ENCODE measurements at places on chromosomes 3 and 15.

- DNase-seq = no peak
Measured at GRCh38 chr3:13543253-13543652, 5.7 kb upstream of the FBLN2 start.

- no peak for DNase-seq
Measured at GRCh38 chr15:70055601-70056051, 42.1 kb downstream of the TLE3 start.

DNA sequence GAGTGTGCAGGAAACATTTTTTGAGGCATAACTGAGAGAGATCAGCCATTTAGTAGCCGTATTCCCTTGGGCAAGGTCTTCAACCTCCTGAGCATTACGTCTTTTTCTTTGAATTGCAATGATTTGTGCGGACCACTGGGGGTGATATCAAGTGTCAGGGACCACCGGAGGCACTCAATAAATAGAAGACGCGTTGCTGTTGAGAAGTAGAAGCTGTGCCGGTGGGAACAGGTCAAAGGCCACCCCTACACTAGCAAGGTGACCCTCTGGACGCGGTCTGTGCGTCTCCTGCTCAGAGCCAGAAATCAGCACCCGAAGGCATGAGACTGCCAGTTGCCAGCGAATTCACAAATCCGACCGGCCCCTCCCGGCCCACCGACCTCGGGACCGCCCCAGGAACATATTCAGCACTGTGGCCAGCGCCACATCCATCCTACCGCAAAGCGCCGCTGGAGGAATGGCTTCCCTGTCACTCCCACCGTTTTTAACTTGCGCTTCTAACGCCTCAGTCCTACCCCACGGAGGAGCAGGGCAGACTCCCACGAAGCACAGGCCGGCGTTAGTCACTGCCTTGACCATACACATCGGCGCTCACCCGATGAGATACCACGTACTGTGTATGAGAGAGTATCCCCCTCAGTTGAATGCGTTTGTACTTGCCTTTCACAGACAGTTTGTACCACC, 1.4 kb upstream of the GHSR start:
- peak; percentile 49 for DNase-seq

GRCh38 chr3:140568842-140569520, 108.9 kb upstream of the TRIM42 start:
- DNase-seq = no peak

GRCh38 chr15:46461416-46461815, 826.6 kb downstream of the SQOR start:
- no peak for DNase-seq

- peak; percentile 63 for DNase-seq
Measured at GRCh38 chr3:187744169-187745151, 808 bp downstream of the BCL6 start.

- DNase-seq = no peak
Measured at GRCh38 chr3:47520756-47521155, 7.2 kb upstream of the ELP6 start.

- DNase-seq = no peak
Measured at GRCh38 chr3:168220556-168220955, 124.8 kb upstream of the GOLIM4 start.

- DNase-seq = no peak
Measured at GRCh38 chr15:40477642-40478327, 7.0 kb downstream of the CHST14 start.

- no peak for DNase-seq
Measured at GRCh38 chr15:70539409-70539808, 223.9 kb downstream of the UACA start.

DNA sequence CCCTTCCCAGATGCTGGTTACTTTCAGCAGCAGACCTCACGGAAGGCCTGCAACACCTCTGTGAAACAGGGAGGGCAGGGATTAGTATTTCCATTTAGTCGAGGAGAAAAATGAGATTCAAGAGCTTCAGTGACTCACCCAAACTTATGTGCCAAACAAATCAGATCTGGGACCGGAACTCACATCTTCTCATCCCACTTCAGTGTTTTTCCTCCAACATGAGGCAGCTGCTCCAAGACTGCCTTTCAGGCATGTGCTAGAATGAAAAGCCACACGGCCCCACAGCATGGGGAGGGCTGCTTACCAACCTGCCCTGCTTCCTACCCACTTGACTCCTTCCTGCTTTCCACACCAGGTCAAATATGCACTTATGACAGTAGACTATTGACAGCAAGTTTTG, 129.4 kb upstream of the SLC24A5 start:
- no peak for DNase-seq

GRCh38 chr3:128294999-128295468, 141.8 kb downstream of the EEFSEC start:
- DNase-seq = no peak

- DNase-seq = peak; percentile 14
Measured at GRCh38 chr3:131714585-131715220, 211.9 kb upstream of the MRPL3 start.

DNA sequence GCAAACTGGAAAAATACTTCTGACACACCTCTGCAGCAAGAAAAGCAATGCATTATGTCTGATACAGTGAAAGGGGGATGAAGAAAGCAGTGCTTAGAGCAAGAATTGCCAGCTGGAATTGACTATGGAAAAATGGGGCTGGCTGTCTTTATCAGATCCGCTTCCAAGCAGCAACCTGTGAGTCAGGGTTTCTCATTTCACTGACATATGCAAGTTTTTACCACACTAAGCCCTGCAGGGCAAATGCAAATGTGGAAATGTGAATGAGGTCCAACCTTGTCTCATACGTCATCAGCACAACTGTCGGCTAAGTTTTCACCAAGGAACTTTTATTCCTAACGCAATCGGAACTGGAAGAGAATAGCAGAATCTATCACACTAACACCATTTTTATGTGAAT, 172.5 kb upstream of the GADL1 start:
- DNase-seq = no peak

DNA sequence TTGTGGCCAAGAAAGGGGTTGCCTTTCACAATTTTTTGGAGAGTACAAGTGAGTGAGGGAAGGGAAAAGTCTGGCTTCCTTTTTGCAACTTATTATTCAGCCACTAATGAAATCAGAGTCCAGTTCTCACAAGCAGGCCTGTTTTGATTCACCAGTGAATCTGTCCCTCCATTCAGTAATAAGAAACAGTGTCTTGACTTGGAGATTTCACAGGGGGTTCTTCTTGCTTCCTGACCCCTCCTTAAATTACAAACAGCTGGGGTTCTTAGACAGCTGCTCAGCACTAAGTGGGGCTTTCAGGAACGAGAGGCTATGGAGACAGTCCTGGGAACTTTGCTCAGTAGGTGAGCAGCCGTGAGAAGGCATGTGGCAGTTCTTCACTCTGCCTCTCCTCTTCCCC, 24.5 kb downstream of the SEMA3G start:
- no peak for DNase-seq

- no peak for DNase-seq
Measured at GRCh38 chr3:12224181-12225147, 64.4 kb upstream of the PPARG start.

- DNase-seq = no peak
Measured at GRCh38 chr3:150278843-150279381, 129.2 kb upstream of the TSC22D2 start.

DNA sequence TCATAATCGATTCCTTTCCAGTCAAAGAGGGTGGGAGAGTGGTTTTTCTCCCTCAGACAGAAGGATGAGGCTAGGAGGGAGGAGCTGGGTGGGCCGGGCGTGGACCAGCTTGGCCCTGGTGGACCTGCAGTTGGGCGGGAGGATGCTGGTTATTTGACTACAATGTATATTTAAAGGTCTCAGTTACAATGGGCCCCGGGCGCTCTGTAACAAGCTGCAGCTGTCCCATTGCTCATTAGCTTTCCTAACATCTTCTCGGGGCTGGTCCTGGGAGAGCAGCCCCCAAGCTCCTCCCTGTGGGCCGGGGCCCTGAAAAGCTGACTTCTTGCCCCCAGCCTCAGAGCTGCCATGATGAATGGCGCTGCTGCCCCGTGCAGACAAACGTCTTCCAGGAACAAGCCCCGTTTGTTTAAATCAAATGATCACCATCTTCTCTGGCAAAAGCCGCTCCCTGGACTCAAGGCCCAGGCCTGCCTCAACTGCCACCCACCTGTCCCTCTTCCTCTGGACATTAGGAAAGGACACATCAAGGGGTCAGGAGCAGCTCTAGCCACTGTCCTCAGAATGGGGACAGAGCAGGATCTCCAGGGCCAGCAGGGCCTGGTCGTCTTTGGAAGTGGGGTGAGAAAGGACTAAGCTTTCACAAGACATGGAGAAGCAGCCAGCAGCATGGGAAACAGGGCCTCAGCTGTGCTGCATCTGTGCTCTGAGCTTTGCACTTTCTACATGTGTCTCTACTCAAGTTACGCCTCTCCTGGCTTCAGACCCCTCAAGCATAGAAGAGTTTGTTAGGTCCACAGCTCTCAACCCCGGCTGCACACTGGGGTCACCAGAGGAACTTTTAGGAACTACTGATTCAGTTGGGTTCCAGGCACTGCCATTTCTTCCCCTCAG, 38.6 kb downstream of the MAGEF1 start:
- no peak for DNase-seq

DNA sequence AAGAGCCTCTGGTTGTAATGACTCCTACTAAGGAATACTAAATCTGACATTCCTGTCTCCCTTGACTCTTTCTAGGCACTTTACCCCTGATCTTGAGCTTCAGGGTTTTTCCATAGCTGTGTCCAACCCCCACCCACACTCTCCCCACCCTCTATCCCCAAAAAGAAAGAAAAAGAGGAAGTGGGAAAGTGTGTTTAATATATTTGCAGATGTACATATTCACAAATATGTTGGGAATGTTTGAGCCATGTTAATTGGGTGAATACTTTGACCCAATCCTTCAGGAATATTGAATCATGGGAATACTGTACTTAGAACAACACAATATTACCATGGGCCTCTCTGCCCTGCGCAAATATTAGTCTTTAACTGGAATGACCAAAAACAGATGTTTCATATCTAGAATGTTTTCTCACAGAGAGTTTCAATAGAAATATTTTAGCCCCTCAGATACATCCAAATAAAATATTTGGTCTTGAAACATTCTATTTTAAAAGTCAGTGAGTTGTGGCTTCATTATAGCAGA, 19.8 kb upstream of the PFN2 start:
- no peak for DNase-seq

- no peak for DNase-seq
Measured at GRCh38 chr3:30399394-30400181, 206.8 kb upstream of the TGFBR2 start.

DNA sequence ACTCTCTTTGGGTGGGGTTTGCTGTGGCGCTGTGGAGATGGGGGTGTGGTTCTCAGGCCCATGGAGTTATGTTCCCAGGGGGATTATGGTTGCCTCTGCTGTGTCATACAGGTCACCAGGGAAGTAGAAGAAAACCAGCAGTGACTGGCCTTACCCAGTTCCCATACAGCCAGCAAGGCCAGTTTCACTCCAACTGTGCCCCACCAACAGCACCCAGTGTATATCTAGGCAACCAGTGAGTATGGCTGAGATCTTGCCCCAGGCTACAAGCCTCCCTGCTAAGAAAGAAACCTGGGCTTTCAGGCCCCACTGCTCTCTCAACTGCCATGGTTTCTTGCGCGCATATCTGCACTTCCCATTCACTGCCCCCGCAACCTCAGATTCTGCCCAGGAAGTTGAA, 31.4 kb upstream of the RARB start:
- DNase-seq = no peak

GRCh38 chr3:149738876-149739275, 13.4 kb downstream of the COMMD2 start:
- DNase-seq = no peak

- DNase-seq = no peak
Measured at GRCh38 chr15:84908564-84908963, 24.1 kb downstream of the SLC28A1 start.

- peak; percentile 78 for DNase-seq
Measured at GRCh38 chr3:15055019-15055557, 10.0 kb downstream of the MRPS25 start.

- no peak for DNase-seq
Measured at GRCh38 chr15:42674472-42674871, 62.5 kb downstream of the CDAN1 start.

- DNase-seq = no peak
Measured at GRCh38 chr15:92167451-92167850, 226.2 kb upstream of the ST8SIA2 start.

- no peak for DNase-seq
Measured at GRCh38 chr3:62098646-62099365, 274.5 kb downstream of the FEZF2 start.

DNA sequence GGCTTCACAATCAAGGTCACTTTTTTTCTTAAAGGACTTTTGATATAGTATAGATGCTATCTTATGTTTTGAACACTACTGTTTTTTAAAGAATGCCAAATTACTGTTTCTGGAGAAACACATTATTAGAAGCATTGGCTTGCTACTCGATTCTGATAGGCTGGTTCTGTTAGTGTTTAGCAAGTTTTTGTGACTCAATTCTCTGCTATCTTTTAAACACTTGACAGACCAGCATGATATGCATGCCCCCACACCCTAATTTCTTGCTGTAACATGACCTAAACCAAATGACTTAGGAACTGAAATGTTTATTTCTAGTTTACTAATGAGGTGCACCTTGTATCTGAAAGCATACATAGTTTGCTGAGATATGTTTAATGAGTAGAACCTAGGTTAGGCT, 5.5 kb upstream of the IL20RB start:
- DNase-seq = no peak

DNA sequence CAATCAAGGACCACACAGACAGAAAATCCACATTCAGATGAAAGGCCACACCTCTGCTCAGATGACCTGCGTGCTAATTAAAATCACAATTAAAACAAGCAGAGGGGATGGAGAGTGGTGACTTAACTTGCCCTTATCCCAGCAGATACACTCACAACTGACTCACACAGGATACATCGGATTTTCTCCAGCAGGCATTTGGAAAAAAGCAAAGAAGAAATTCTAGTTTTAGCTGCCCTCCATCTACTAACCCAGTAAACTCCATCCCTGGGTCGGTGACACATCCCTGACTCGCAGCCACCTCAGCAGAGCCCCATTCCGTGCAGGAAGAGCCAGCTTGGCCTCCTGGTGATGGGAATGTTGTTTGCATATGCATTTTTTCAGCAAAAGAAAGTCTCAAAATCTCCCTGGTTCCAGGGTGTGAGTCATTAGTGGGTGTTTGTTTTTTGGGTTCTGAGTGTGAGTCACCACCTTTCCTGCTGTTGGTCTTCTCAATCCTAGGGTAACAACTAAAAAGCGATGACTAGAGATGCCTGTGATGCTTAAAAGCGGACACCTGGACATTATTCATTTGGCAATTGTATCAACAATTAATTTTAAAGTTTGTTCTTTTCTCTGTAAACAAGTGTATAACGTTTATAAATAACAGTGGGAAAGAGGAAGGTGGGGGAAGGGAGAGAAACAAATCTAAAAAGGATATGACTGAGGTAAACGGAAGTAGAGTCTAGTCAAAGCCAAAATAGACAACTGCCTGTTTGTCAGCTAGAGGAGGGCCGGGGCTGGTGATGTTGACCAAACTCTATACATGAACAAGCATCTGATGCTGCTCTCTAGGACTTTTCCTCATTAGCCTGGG, 49.8 kb upstream of the SLC4A7 start:
- peak; percentile 61 for DNase-seq

All from activated CD4-positive, alpha-beta T cell treated with anti-CD3 and anti-CD28 coated beads for 36 hours (primary cell).